ENCODE measurements at places on chromosomes 1 and 21. TPM values are rescaled to one million over a fixed set of nuclear protein-coding genes. Genes with fewer than 3 reads are reported as not detected.

The FCGR1A gene
- total RNA-seq = not detected

The FOXO6 gene
- total RNA-seq = 11.7 TPM

DNA sequence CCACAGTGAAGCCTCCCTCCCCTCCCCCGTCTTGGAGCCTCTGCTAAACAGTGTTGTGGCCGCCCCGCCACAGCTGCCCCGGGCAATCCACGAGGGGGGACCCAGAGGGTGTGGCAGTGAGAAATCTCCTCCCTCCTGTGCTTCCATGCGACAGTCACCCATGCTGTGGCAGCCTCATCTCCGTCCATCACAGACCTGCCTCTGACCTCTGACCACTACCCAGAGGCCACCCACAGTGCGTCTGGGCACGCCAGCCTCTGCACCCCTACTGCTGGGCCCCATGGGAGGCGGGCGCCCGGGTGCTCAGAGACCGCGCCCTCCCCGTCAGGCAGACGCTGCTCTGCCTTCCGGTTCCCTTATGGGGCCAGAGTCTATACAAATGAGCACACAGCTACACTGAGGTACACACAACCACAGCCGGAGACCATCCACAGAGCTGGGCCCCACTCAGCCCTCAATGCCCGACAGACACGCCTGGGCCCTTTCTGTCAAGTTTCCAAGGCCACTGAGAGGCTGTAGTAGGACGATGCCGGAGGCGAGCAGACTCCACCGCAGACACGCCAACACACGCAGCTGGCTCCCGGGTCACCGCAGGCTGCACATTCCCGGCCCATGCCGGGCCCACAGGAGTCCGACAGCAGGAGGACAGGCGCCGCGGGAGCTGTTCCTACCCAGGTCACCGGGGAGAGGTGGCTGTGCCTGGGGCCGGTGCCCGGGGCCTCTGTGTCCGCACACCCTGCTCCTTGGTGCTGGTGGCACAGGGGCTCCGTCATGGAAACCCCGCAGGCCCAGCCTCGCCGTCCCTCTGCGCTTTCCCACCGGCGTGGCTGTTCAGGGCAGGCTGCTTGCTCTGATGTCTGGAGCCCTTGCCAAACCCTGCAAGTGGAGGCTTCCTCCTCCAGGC is 23.9 kb upstream of the TMEM52 start:
- no peak for DNase-seq

DNA sequence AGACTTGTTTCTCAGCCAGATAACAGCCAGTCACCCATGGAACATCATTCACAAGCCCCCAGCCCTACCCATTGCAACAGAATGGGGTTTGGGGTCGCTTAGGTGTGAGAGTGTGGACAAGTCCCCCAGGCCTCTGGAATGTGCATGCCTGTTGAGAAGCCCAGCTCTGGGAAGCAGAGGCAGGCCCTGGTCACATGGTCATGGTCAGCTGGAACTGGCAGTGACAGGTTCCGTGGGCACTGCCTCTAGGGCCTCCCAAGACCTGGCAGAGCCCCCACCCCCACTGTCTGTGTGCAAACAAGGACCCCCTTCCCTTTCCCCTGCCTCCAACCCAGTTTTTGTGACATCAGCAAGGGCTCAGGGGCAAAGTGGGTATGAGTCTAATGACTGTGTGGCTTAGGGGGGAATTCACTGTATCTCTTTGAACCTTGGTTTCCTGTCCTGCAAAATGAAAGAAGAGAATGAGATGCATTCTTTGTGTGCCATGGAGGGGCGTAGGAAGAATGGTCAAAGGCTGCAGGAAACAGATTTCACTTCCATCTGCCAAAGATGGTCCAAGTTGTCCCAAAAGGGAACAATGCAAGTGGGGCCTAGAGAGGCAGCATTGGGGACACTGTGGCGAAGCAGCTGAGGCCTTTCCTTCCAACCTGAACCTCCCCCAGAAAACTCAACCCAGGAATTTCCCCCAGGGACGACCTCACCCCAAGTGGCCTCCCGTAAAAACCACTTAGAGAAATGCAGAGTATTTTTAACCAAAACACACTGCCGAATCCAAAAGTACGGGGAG is 34.7 kb upstream of the SELENON start:
- no peak for DNase-seq

DNA sequence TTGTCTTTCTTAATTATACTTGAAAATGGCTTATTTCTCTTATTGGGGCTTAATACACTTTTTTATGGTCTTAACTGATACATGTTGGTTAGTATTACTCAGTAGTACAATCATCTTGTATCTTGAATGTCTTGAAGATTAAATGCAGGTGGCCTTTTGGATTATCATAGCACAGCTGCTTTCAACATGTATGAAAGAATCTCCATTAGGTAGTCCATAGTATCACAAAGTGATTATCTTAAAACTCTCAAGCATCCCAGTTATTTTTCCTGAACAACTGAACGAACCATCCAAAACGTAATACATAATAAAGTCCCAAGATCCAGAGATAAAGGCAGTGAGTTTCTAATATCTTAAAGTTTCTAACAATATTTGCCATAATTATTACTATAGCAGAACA is 51.7 kb upstream of the MYOCOS start:
- no peak for DNase-seq
